ENCODE measurements at places on chromosomes 5 and 9. TPM values are rescaled to one million over a fixed set of nuclear protein-coding genes. Genes with fewer than 3 reads are reported as not detected.

PCDHA9 gene
- polyA plus RNA-seq = not detected

KIF4B gene
- polyA plus RNA-seq = 0.23 TPM

DNA sequence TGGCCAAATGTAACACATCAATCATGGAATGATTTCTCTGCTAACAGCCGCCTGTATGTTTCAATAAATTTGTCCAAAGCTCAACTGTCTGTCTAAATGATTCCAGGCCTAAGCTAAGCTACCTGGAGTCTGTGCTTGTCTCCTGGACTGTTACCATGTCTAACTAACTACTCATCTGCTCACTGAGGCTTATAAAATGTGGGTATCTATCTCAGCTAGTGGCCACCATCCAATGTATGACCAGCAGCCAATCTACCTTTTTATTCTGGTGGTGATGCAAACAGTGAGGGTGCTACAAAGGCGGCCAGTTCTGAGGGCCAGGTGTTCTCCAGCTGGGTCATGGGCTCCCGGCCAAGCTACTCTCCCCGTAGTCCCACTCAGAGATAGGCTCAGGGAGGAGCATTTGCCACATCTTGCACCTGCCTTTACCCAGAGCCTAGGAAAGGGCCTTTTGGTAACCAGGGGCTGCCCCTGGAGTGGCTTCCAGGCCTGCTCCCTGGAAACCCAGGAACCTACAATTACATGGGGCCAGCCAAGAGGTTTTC lies 59.1 kb downstream of the PFDN1 start:
- DNase-seq = no peak

RNF180 gene
- 14.0 TPM for polyA plus RNA-seq

DNA sequence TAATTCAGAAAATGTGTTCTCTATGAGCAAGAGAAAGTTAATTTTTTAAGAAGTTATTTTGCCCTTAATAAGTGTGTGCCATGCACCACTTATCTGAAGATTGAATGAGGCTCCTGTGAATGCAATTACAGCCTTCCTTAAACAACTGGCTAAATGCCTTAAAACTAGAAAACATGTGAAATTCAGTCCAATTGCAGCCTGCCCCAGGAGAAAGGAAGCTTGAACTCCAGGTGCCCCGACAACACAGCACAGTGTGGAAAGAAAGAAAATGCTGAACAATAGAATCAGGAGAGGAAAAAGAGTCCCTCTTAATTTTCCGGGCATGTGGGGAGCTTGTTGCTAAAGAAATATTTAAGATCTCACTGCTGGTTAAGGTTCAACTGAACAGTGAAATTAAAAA lies 8.8 kb downstream of the LHFPL2 start:
- DNase-seq = no peak

- no peak for DNase-seq
Observed at GRCh38 chr5:132774896-132775295, 2.1 kb downstream of the SEPTIN8 start.

CAMK4 gene
- polyA plus RNA-seq = 5.5 TPM

GRCh38 chr5:54946306-54946819 lies 39.0 kb downstream of the ESM1 start:
- no peak for DNase-seq

ADCY2 gene
- polyA plus RNA-seq = 6.3 TPM

- peak; percentile 82 for DNase-seq
Observed at GRCh38 chr5:124661317-124662141, 84.9 kb downstream of the ZNF608 start.

DNA sequence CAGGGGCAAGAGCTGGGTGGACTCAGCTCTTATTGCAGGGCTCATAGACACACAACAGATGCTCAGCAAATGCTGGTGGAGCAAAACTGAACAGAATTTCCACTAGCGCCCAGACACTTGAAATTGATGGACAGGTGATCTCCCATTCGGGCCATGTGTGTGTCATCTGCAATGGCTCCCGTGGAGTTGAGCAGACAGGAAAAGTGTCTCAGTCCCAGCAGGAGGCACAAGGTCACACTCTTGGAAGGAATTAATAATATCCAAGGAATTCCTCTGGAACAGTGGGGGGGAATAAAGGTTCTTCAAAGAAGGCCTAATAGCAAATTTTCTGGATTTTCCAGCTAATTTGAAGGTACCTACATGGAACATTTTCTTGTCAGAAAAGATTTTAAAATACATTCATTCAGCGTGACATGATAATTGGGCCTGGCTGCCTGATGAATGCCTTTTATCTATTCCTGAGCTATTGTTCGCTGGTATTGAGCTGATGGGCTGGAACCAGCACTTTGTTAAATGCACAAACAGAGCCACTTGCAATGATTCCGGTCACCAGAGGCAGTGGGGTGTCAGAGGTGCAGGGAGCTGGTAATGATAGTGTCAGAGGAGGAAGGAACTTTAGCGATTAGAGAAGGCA lies 31.5 kb upstream of the ALDH1B1 start:
- no peak for DNase-seq

DNA sequence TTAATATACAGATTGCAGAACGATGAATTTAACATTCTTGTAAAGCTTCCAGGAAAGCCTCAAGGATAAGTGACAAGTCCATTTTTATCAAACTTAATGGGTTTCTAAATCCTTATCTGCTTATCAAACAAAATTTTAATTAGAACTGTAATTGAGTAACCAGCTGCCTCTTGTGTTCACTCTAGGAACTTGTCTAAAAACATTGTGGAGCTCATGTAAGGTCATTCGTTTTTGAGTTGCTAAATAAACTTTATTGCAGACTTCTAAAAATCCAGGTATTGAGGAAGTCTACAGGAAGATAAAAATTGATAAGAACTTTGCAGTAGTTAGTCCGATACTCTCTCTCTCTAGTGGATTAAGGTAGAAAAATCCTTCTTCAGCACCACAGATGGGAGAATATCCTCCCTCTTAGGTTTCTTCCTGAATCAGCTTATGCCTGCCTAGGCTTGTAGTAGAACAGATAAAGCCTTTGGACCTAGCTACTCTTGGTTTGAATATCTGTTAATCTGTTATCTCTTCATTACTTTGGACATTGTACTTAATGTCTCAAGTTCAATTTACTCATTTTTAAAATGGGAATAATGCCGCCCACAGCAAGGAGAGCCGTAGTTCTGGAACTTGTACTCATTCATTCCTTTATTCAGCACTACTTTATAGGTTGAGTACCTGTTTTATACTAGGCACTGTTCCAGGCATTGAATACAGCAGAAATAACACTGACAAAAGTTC lies 60.0 kb upstream of the DHFR start:
- DNase-seq = no peak

DNA sequence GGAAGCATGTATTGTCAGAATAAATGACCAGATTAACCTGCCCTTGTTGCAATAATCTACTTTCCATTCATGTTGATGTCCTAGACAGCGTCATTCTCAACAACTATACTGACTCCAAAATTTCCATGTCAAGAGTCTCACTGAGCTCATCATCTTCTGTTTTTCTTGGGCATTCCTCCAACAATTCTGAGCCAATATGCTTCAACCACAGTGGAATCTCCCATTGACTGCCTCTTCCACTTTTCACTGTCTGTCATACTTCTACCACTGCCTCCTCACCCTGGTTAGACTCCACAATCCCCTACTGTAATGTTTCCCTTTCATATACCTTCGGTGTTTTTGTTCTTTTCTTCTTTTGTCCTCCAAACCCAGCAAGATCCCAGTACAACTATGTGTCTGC lies 162.8 kb downstream of the TLE1 start:
- DNase-seq = no peak

DNA sequence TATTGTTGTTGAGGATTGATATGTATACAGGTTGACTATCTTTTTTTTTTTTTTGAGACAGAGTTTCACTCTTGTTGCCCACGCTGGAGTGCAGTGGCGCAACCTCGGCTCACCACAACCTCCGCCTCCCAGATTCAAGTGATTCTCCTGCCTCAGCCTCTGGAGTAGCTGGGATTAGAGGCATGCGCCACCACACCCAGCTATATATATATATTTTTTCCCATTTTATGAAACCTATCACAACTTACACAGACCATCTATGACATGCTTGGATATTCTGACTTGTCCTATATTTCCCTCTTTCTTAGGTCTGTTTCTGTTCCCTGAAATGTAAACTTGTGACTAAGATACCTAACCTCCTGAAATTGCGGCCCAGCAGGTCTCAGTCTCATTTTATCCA lies 5.0 kb downstream of the CD14 start:
- no peak for DNase-seq

All from right renal pelvis (tissue), 4 donors.